ENCODE measurements at places on chromosomes 11 and 22.
A peak's percentile ranks its signal among the peaks of the same experiment; 100 is the strongest.

DNA sequence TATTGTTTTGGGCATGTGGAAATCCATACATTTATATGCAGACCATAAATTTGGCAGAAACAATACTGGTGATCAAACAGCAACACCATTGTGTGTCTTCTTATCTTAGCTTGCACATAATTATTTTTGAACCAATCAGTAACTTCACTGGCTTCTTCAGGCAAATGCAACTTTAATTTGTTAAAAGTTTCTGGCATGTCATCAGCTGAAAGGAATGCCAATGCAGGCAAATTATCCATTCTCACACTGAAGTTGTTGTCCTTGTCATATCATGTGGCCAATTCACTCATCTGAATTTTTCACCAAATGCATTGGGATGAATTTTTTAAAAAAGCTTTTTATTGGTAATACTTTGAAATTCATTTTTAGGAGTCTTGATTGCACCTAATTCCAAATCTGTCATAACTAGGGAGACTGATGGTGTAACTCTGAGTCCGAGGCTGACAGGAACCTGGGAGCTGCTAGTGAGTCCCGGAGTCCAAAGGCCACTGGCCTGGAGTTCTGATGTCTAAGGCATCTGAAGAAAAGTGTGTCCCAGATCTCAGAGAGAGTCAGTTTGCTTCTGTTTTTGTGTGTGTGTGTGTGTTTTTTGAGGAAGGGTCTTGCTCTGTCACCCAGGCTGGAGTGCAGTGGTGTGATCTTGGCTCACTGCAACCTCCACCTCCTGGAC, 17.4 kb upstream of the OR10V1 start:
- no peak for DNase-seq

DNA sequence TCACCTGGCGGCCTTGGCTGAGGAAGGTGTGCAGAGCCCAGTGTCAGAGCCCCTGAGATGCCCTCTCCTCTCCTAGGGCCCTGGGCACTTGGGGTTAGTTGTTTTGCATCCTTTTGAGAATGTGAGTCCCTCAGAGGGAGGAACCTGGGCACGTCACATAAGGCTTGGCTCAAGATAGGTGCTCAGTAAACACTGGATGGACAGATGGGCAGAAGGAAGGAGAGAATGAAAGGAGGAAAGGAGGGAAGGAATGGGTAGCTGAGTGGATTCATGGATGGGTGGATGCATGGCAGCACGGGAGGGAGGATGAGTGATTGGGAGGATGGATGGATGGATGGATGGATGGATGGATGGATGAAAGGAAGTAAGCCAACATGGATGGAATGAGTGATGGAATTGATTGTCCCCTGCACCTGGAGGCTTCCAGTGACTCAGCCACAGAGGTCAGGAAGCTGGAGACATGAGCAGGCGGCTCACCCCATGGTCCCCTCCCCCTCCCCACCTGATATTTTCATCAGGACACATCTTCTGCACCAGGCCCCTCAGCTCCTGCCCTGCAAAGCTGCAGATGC, 62.2 kb downstream of the IGLL1 start:
- DNase-seq: no peak

DNA sequence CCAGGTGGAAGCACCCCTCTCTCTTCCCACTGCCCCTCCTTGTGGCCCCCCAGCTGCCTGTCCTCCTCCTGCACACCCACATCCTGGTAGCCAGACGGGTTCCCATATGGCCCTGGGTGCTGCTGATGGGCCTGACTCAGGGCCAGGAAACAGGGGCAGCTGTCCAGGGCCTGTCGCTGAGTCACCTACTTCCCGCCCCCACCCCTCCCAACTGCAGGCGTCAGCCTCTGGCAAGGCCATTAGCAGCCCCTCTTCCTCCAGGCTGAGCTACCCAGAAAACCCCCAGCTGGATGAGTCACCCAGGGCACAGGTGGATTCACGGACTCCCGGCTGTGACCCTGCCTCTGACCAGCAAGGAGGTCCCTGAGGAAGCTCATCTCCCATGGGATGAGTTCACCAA, 6.9 kb upstream of the GAL start:
- peak; percentile 49 for DNase-seq

GRCh38 chr22:18110194-18110953, at the start of gene TUBA8:
Gene TUBA8 (plus strand): TSS chr22:18110809. CDS start chr22:18110866, 57 bp downstream.
- DNase-seq: peak; percentile 78

DNA sequence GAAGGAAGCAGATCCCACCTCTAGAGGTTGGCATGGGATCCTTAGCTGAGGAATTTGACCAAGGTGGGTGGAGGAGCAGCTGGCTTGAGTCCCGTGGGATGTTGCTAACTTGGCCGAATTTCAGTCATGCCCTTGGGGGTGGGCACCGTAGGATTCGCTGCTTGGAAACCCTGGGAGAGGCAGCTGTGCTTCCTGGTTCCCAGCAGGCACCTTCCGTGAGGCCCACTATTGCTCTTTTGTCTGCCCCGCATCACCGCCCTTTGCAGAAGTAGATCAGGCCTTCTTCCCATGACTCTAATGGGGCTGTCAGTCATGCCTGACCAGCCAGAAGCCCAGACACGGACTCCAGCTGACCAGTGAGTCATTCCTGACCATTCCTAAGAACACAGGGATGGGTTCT, 292.3 kb upstream of the SYN3 start:
- no peak for DNase-seq

GRCh38 chr22:23244690-23245044, 64.4 kb downstream of the BCR start:
- DNase-seq: no peak

GRCh38 chr11:65207918-65208784, 26.4 kb downstream of the CAPN1 start:
- DNase-seq: no peak

- no peak for DNase-seq
Measured at GRCh38 chr11:65388731-65389130, 2.3 kb downstream of the FRMD8 start.

DNA sequence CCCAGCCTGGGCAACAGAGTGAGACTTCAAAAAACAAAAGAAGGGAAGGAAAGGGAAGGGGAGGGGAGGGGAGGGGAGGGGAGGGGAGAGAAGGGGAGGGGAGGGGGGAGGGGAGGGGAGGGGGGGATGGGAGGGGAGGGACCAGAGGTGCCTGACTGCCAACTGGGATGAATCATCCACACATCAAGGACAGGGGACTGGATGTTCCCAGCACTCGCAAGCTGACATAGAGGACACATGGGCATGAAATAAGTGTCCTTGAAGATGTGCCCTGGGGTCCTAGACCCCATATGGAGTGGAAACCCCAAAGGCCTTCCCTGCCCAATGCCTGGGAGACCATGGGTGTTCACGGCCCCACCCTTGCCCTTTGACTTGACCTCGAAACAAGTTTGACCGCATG, 19.8 kb downstream of the TST start:
- no peak for DNase-seq

DNA sequence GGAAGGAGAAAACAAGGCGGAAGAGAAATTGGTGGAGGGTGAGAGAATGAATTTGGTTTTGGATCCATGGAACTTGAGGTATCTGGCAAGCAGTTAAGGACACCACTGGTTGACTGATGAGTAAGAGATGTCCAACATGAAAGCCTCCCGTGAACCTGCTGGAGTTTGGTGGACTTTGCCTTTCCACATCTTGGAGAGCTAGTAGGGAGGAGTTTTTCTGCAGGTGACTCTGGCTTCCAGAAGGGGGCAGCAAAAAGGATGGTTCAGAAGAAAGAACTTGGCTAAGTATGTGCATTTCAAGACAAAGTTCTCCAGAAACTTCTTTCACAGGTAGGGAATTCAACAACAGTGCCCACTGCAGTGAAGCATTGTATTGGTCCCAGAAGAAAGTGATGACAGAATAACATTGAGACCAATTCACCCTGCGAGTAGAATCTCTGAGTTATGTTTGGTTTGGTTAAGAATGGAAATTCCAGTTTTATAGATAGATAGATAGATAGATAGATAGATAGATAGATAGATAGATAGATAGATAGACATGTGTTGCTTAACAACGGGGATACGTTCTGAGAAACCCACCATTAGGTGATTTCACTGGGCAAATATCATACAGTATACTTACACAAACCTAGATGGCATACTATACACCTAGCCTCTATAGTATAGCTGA, 28.5 kb downstream of the DCDC1 start:
- no peak for DNase-seq
